ENCODE measurements at places on chromosomes 3 and 15. TPM values are rescaled to one million over a fixed set of nuclear protein-coding genes. Genes with fewer than 3 reads are reported as not detected.

Gene MOBP
- total RNA-seq, result 0.16 TPM

Gene COMMD2
- 38.4 TPM for total RNA-seq

Gene IQCF5
- not detected for total RNA-seq

Gene SKOR1
- total RNA-seq, result 0.05 TPM

Gene GOLGB1
- 18.6 TPM for total RNA-seq

Gene FILIP1L
- total RNA-seq, result 0.21 TPM

Gene GPR171
- total RNA-seq, result not detected

Gene CSPG5
- 0.97 TPM for total RNA-seq

Gene DPPA2
- not detected for total RNA-seq

Gene TMEM207
- total RNA-seq, result not detected

Gene PSTPIP1
- total RNA-seq, result not detected

Gene SOX2
- total RNA-seq, result 0.45 TPM

Gene CLEC3B
- total RNA-seq, result not detected

Gene IL16
- total RNA-seq, result not detected

Gene MAGEL2
- not detected for total RNA-seq

Gene CYP8B1
- not detected for total RNA-seq

Gene ALDH1L1
- 0.76 TPM for total RNA-seq

Gene CCDC9B
- 25.1 TPM for total RNA-seq

Gene MFAP1
- total RNA-seq, result 24.1 TPM

Gene TNFAIP8L3
- total RNA-seq, result 30.6 TPM

Gene SLC24A5
- total RNA-seq, result not detected

Gene MLF1
- 25.6 TPM for total RNA-seq

Gene CKMT1B
- 5.1 TPM for total RNA-seq

Gene GOLGA8O
- 0.35 TPM for total RNA-seq

Gene RHO
- not detected for total RNA-seq

Gene IL17RE
- total RNA-seq, result 1.4 TPM

Gene OPA1
- total RNA-seq, result 29.5 TPM

Gene SSUH2
- total RNA-seq, result 0.69 TPM

Gene CNTN6
- not detected for total RNA-seq

Gene RASGRP1
- 0.28 TPM for total RNA-seq

Gene ECE2
- not detected for total RNA-seq

Gene CFAP44
- 1.1 TPM for total RNA-seq

Gene RASGRF1
- 0.39 TPM for total RNA-seq

Gene CCRL2
- total RNA-seq, result 0.17 TPM

Gene KIAA1143
- total RNA-seq, result 13.9 TPM

Gene WNT7A
- 0.20 TPM for total RNA-seq

Gene STX19
- total RNA-seq, result not detected

Gene SUMF1
- total RNA-seq, result 20.2 TPM

Gene NTRK3
- total RNA-seq, result 26.3 TPM

Gene FEZF2
- total RNA-seq, result not detected

Gene DCLK3
- total RNA-seq, result not detected

Gene DLEC1
- 0.05 TPM for total RNA-seq

Gene HTR3E
- not detected for total RNA-seq

Gene SPINK8
- not detected for total RNA-seq

Gene ATG7
- total RNA-seq, result 15.1 TPM

Gene NME9
- not detected for total RNA-seq

Gene OIP5
- 13.0 TPM for total RNA-seq

Gene CHRFAM7A
- total RNA-seq, result 4.6 TPM

Gene P2RY13
- not detected for total RNA-seq

Gene GOLGA8J
- 0.12 TPM for total RNA-seq

Gene LRRN1
- not detected for total RNA-seq
